Erythroblast (primary cell): ENCODE measurements at places on chromosomes 12 and 14.

- DNase-seq = no peak
These were observed 42.6 kb upstream of the SYCP3 start for GRCh38 chr12:101781834-101782233.

GRCh38 chr12:6751767-6752166 is 1.2 kb downstream of the MLF2 start:
- DNase-seq = no peak

DNA sequence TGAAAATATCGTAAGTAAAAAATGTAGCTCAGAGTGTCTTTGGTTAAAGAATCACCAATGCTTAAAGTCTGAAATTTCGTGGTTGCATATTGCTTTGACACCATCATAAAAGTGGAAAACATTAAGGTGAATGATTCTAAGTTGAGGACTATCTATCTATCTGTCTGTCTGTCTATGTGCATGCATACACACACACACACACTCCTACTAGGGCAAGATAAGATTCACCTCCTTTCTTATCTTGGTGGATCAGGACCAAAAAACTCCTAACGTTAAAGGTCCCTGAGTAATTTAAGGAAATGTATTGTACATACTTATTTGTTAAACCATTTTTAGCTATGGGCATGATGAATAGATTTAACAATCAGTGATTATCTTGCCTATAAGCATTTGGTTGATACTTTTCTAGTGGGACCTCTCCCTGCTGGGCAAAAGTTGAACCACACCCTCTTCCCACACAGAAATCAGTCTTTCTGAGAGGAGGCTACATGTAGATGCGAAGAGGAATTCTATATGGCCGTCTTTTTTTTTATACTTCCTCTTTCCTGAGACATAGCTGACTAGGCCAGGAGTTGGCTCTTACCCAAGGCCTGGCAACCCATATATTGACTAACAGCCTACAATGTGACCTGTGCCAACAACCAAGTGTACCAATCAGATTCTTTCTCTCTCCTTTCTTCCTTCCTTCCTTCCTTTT is 19.3 kb upstream of the LLPH start:
- peak; percentile 44 for DNase-seq

DNA sequence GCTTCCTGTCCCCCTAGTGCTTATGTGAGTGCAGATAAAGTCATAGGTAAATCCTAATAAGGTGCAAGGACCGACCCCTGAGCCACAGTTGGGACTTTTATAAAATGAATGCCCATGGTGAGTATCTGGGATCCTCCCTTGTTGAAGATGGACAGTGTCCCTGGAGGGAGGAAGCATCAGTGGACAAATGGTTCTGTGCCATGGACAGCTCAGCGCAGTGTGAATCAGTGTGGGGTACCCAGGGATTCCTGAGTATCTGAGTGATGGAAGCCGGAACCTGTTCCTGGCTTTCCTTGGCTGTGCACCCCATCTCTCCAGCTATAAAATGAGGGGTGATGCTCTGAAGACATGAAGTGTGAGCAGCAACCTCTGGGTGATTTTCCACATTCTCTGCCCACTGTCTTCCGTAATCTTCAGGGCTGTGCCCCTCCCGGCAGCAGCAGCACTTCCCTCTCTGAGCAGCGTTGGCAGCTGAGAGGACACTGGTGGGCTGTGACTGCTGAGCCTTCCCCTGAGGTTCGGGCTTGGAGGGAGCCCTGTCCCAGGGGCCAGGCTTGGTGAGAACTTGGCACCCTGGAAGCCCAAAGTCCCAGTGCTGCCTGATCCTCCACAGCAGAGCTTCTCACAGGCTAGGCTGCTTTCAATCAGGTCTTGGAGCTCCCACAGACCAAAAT is 25.0 kb downstream of the VCPKMT start:
- no peak for DNase-seq

- no peak for DNase-seq
These were observed 18.6 kb downstream of the GPRC5A start for GRCh38 chr12:12909995-12910420.

- DNase-seq = no peak
These were observed 19.5 kb downstream of the ANO6 start for GRCh38 chr12:45235087-45236025.

GRCh38 chr14:45222485-45223262 is 30.3 kb downstream of the MIS18BP1 start:
- DNase-seq = no peak

- no peak for DNase-seq
These were observed 4.1 kb upstream of the ATP2B1 start for GRCh38 chr12:89712706-89713105.

- DNase-seq = no peak
These were observed 497.2 kb downstream of the FLRT2 start for GRCh38 chr14:86027144-86027543.

DNA sequence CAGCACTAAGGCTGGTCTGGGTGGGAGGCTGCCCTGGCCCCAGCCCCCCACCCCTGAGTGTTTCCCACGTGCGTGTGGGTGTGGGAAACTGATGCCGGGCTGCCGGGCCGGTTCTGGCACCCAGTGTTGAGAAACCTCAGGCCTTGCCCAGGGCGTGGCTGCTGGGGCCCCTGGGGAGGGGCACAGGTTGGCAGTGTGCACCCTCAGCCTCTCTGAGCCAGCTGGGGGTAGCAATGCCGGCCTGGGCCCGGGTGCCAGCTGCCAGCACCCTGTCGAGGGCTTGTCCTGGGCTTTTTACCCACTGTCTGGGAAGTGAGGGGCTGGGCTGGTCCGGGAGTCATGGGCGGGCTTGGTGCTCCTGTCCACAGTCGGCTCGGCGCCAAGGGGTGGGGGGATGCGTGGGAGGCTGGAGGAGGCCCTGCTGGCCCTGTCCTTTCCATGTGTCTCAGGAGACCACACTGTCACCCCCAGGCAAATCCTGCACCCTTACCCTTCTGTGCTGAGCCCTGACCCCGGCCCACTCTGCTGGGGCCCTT is 15.7 kb downstream of the ASPG start:
- no peak for DNase-seq

DNA sequence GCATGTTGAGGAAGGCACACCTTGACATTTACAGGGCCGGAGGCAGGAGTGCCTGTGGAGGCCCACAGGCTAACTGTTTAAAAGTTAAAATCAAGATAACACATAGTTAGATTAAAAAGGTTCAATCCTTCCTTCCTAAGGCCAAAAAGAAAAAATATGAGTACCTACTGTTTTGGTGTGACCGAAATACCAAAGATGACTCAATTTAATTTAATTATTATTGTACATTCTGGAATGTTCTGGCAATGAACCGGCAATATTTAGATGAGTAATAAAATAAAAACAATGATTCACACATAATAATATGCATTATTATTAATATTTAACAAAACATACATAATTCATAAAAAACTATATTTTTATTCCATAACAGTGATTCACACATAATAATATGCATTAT is 136.8 kb upstream of the NTF3 start:
- no peak for DNase-seq

DNA sequence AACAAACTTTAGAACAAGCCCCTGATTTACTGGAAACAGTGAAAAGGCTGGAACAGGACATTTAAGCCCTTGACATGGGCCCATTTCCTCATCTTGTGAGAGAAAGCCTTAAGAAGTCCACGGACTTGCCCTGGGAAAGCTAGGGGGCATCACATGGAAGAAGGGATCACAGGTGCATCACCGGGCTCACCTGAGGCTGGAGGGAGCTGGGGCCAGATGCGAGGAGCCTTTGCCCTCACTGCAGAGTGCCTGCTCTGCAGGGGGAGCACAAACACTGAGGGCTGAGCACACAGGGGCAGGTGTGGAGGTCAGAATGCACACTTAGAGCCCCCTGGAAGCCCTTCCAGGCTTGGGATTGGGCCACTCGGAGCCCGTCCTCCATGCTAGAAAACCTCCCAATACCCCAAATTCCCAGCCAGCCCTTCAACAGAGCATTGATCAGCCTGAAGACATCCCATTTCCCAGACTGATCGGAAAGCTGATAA is 5.2 kb upstream of the KRT1 start:
- no peak for DNase-seq

- no peak for DNase-seq
These were observed 90.9 kb downstream of the TMEM121 start for GRCh38 chr14:105617201-105617777.
